ELR (cell line): ENCODE measurements at places on chromosomes 4 and X.
A peak's percentile ranks its signal among the peaks of the same experiment; 100 is the strongest.

DNA sequence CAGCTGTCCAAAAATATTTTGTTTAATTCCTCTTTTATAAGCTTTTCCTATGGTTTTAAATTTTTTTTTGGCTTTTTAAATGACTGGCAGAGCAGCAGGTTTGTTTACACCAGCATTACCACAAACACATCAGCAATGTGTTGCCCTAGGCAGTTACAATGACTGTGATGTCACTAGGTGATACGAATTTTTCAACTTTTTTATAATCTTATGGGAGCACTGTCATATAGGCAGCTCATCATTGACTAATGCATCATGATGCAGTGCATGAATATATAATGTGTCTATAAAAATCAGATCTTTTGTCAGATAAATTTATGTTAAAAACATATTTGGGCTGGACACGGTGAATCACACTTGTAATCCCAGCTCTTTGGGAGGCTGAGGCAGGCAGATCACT is 231.6 kb upstream of the SLIT2 start:
- peak; percentile 75 for DNase-seq

DNA sequence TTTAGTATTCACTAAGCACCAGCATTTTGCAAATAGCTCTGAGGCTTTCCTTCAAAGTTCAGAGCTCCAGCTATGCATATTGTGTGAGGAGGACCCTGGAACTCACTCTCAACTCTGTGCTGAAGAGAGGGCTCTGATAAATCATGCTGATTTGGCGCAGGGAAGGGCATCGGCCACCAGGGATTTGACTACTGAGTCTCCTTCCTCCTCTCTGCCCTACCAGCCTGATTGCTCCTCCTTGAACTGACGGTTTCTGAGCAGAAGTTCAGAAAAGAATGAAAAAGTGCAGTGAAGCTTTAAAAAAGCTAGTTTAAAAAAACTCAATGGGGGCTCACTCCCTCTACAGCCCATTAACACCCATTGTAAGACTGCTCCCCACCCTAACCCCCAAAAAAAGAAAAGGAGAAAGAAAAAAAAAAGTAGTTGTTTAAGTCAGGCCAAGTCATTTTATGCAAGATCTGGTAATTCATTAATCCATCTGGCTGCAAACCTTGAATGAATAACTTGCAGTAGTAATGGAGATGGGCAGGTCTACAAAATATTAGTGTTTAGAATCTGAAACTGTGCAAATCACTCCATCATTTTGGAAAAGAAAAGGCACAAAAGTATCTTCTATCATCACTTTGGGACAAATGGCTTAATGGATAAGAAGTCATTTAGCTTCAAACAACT is 13.3 kb downstream of the PPARGC1A start:
- DNase-seq = no peak

DNA sequence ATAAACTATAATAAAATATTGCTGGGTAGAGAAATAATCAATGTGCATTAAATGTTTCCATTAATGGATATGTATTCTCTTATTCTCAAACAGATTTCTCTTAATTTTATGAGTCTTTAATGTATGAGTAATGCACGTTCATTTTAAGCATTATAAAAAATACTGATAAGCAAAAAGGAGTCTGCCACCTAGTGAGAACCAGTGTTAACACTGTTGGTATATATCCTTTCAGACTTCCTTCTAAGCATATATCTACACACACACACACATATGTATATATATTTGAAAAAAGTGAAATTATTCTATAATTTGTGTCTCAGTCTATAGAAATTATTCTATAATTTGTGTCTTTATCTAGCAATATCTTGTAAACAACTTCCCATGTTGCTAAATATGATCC is 49.9 kb upstream of the MTMR1 start:
- DNase-seq = peak; percentile 34

DNA sequence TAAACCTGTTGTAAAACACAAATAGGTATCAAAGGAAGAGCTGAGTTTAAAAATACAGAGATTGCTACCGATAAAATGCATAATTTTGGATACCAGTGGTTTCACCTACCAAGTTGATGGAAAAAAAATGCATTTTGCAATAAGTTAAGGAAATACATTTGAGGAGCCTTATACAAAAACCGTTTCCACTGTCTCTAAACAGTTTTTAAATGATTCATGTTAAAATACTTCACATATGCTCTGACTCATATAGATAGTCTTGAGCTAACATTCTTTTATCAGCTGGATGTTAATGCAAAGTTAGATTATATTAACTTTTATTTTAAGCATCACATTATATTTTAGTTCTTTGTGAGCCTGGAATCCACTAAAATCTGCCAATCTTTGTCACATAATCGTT is 50.6 kb upstream of the ANKRD17 start:
- peak; percentile 81 for DNase-seq

- no peak for DNase-seq
Measured at GRCh38 chrX:70478526-70479245, 34.1 kb downstream of the DLG3 start.

DNA sequence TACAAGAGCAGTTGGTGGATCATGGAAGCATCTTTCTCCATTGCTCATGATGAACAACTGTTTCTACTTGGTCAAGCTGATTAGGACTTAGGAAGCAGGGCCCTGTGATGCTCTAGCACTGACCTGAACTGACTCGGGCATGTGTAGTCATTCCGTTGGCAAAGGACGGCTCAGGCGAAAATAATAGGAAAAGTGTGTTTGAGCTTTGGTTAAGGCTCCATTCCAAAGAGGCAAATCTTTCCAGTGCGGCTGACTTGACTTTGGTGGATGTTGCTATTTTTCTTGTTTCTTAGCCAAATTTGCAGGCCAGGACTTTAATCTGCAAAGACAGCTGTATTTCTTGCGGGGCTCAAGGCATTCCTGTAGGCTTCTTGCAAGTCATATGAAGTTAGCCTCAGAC is 39.5 kb downstream of the ZNF518B start:
- DNase-seq = no peak

DNA sequence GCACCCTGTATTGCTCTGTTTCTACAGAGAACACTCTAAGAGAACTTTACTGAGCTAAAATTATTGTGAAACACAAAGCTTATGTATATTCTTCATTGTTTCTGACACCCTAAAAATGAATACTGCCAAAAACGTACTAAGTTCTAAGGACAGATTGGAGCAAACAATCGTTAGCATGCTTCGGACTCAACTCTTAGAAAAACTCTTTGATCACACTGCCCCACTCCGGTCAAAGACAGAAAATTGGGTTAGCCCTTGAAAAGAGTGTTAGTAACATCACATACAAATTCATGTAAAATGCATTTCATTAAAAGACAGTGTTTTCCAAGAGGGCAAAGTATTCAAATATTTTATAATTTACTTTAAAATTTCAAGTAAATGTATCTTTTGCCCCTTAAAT is 177.4 kb downstream of the DCHS2 start:
- DNase-seq = no peak
